Liver (tissue), 10 donors: ENCODE measurements at places on chromosomes 5 and 9. TPM values are rescaled to one million over a fixed set of nuclear protein-coding genes. Genes with fewer than 3 reads are reported as not detected.

LECT2 gene
- 93.8 TPM for total RNA-seq

DNA sequence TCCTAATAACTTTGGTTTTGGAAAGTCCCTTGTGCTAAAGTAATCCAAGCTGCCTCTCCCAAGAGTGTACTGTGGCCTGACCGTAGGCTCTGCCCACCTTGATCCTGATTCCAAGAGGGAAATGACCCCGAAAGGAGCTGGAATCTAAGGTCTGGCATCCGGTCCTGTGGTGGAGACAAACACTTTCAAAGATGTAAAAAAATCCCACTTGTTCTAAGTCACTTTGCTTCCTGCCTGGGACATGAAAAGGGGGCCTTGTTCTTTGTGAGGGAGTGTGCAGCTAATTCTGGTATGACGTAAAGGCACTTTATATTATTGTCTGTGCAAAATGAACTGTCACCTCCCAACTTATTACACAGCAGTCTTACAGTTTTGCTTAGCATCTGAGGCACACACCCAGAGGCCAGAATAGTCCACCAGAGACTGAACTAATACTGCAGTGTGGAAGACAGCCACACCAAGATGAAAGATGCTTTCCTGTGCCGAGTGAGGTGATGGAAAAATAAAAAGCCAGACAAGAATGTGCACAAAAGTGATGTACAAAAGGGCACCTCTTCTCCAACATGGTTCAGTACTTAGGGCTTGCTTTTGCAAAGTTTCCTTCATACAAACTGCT lies 128.7 kb downstream of the SLC12A2 start:
- H3K36me3 ChIP-seq = no peaks in the 10 kb centered on the region
- DNase-seq = no peak
- no peak overlapping the region for H3K27ac ChIP-seq
- no peak overlapping the region for H3K4me3 ChIP-seq
- H3K27me3 ChIP-seq = no peaks in the 10 kb centered on the region

DNA sequence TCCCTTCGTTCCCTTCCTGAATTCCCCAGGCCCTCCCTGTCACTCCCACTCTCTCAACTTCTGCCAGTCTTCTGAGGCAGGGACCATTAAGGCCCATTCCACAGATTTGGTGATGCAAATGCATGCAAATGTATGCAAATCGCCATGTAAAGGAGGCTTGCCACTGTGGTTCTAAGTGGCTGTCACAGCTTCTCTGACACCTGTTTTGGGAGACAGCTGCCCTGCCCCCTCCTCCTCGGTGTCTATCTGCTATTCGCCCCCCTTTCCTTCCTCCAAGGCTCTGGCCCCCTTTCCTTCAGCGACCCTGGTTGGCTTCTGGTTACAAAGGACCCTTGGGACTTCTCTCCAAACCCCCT lies 10.5 kb upstream of the ARAP3 start:
- H3K4me3 ChIP-seq = peak overlapping the region; percentile 39
- H3K4me1 ChIP-seq = peaks cover 3% of the 10 kb centered on the region
- H3K27me3 ChIP-seq = no peaks in the 10 kb centered on the region
- DNase-seq = no peak

- no peaks in the 10 kb centered on the region for H3K4me1 ChIP-seq
- no peak overlapping the region for H3K4me3 ChIP-seq
- no peaks in the 10 kb centered on the region for H3K36me3 ChIP-seq
- DNase-seq = no peak
- H3K27ac ChIP-seq = no peak overlapping the region
- no peaks in the 10 kb centered on the region for H3K27me3 ChIP-seq
Observed at GRCh38 chr5:90386099-90386710, 23.4 kb downstream of the CETN3 start.

CAVIN4 gene
- 0.08 TPM for total RNA-seq

DNA sequence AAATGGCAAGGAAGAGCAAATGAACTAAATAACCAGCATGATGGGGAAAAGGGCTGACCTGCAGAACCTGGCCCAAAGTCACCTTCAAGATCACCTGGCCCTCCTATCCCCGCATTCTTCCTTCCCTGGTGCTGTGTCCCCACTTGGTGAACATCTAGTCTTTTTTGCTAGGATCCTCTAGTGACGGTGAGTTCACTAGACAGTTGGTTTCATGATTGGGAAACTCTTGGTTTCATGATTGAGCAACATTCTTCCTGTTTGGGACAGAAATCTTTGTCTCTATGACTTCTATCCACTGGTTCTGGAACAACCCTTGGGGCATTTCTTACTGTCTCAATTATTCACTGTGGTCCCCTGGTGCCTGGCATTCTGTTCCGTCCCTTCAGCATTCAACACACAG lies 50.2 kb upstream of the DAB2IP start:
- H3K36me3 ChIP-seq = no peaks in the 10 kb centered on the region
- peaks cover 4% of the 10 kb centered on the region for H3K4me1 ChIP-seq
- no peak for DNase-seq
- H3K27ac ChIP-seq = peak overlapping the region; percentile 79

- H3K27me3 ChIP-seq = no peaks in the 10 kb centered on the region
- H3K36me3 ChIP-seq = no peaks in the 10 kb centered on the region
- peak overlapping the region; percentile 72 for H3K4me3 ChIP-seq
- H3K4me1 ChIP-seq = peaks cover under 1% of the 10 kb centered on the region
- peak overlapping the region; percentile 100 for H3K27ac ChIP-seq
Observed at GRCh38 chr5:91383956-91384300, 811 bp upstream of the ARRDC3 start.

GRCh38 chr5:116084287-116084691 lies 536 bp upstream of the COMMD10 start:
- H3K27ac ChIP-seq = no peak overlapping the region
- no peak for DNase-seq
- no peaks in the 10 kb centered on the region for H3K27me3 ChIP-seq
- no peaks in the 10 kb centered on the region for H3K36me3 ChIP-seq
- H3K4me1 ChIP-seq = peaks cover 5% of the 10 kb centered on the region

GAS1 gene
- 7.4 TPM for total RNA-seq

GM2A gene
- total RNA-seq = 11.2 TPM

DNA sequence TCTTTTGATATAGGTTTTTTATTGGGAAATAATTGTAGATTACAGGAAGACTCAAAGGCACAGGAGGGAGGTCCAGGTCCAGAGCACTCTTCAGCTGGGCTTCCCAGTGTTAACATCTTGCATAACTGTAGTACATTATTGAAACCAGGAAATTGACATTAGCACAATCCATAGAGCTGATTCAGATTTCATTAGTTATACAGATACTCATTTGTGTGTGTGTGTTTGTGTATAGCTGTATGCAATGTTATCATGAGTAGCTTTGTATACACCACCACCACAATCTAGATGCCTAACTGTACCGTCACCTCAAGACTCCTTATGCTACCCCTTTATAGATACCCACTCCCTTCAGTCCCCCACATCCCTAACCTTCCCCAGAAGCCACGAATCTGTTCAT lies 47.9 kb downstream of the SLC36A1 start:
- no peaks in the 10 kb centered on the region for H3K36me3 ChIP-seq
- H3K4me1 ChIP-seq = no peaks in the 10 kb centered on the region
- no peak for DNase-seq

GRCh38 chr9:29969856-29970647 lies 2396.8 kb upstream of the C9orf72 start:
- H3K4me1 ChIP-seq = no peaks in the 10 kb centered on the region
- no peak for DNase-seq

- no peak for DNase-seq
- no peaks in the 10 kb centered on the region for H3K36me3 ChIP-seq
- H3K27ac ChIP-seq = peak overlapping the region; percentile 42
- H3K4me1 ChIP-seq = peaks cover 12% of the 10 kb centered on the region
- no peaks in the 10 kb centered on the region for H3K27me3 ChIP-seq
- no peak overlapping the region for H3K4me3 ChIP-seq
Observed at GRCh38 chr5:124655921-124656511, 90.4 kb downstream of the ZNF608 start.

DNA sequence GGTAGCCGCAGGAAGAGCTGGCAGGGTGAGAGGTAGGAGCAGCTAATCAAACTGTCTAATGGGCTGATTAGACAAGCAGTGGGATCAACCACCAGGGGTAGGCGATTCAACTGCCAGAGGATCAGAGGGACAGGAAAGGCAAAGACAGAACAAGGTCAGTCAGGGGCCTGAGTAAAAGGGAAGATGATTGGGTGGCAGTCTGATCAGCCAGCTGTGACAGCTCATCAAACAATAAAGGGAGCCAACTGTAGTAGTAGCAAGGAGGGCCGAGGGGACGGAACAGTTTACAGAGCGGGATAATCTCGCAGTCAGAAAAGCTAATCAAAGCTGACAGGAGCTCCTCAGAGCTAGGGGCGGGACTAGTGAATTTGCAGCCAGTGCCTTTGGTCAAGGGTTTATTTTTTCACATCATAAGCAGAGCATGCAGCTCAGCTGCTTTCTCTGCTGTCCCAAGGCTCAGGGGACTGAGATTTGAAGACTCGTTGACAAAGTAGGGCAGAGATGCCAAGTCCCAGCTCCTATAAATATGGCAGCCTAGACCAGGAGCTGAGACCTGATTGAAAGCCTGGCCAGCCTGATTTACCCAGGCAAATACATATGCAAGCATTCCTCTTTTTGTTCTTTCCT lies 418.2 kb downstream of the GABRG2 start:
- H3K4me3 ChIP-seq = no peak overlapping the region
- H3K36me3 ChIP-seq = no peaks in the 10 kb centered on the region
- no peaks in the 10 kb centered on the region for H3K27me3 ChIP-seq
- no peak for DNase-seq
- no peaks in the 10 kb centered on the region for H3K4me1 ChIP-seq

DNA sequence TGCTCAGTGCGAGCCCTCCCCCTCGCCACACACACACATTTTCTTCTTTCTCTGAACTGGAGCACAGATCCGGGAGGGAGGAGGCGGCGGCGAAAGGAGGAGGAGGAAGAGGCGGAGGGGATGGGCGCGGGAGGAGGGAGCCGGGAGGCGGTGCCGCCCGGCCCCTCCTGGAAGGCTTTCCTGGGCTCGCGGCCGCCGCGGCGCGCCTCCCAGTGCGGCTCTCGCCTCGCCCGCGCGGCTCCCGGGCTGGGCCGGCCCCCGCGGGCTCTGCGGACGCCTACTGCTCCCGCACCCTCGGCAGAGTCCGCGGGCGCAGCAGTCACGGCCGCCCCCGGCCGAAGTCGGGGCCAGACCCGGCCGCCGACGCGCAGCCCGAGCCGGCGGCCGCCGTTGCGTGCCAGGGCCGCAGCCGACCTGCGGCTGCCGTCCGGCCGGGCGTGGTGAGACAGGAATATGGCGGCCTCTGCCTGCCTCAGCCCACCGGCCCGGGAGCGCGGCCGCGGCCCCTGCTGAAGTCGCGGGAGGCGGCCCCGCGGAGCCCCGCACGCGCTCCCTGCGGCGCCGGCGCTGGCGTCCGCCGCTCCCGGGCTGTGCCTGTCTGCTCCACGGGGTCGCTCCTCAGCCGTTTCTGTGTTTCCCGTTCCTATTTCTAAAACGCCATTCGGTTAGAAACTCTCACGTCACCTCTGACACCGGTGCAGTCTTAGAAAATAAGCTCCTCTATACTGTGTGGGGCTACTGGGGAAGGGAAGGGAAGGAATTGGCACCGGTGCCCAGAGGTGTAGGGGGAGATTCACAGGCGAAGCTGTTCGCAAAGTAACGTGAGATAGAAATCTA lies 500 bp upstream of the GNAQ start:
- H3K36me3 ChIP-seq = no peaks in the 10 kb centered on the region
- peak overlapping the region; percentile 94 for H3K27ac ChIP-seq
- peaks cover 34% of the 10 kb centered on the region for H3K4me1 ChIP-seq
- DNase-seq = peak; percentile 86

SLC12A2 gene
- total RNA-seq = 7.6 TPM

SPTAN1 gene
- 86.5 TPM for total RNA-seq

DNA sequence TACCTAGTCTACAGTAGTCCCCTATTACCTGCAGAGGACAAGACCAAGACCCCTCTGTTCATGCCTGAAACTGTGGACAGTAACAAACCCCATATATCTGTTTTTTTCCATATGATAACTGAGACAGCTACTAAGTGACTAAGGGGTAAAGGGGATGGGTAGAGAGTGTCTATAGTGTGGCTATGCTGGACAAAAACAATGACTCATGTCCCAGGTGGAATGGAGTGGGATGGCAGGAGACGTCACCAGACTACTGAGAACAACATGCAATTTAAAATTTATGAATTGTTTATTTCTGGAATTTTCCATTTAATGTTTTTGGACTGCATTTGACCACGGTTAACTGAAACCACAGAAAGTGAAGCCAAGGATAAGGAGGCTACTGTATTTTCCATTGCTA lies 171.8 kb downstream of the AGTPBP1 start:
- no peak for DNase-seq
- H3K4me3 ChIP-seq = no peak overlapping the region
- no peaks in the 10 kb centered on the region for H3K36me3 ChIP-seq
- no peaks in the 10 kb centered on the region for H3K4me1 ChIP-seq
- H3K27ac ChIP-seq = no peak overlapping the region
- no peaks in the 10 kb centered on the region for H3K27me3 ChIP-seq

NR5A1 gene
- not detected for total RNA-seq

SHROOM1 gene
- 6.1 TPM for total RNA-seq

SEMA5A gene
- 4.9 TPM for total RNA-seq

DNA sequence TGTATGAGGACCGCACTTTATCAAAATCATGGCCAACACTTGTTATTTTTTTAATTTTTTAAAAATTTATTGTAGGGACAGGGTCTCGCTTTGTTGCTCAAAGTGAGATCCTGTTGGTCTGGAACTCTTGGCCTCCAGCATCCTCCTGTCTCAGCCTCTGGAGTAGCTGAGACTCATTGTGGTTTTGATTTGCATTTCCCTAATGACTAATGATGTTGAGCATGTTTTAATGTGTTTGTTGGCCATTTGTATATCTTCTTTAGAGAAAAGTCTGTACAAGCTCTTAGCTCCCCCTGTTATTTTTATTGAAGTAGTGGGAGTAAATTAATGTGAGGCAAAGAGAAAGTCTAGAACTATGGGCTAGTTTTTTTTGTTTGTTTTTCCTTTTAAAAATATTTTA lies 1.6 kb upstream of the RPS6 start:
- H3K27ac ChIP-seq = no peak overlapping the region
- H3K27me3 ChIP-seq = no peaks in the 10 kb centered on the region
- no peak overlapping the region for H3K4me3 ChIP-seq
- DNase-seq = no peak
- H3K4me1 ChIP-seq = peaks cover 7% of the 10 kb centered on the region

MED27 gene
- total RNA-seq = 4.6 TPM

DNA sequence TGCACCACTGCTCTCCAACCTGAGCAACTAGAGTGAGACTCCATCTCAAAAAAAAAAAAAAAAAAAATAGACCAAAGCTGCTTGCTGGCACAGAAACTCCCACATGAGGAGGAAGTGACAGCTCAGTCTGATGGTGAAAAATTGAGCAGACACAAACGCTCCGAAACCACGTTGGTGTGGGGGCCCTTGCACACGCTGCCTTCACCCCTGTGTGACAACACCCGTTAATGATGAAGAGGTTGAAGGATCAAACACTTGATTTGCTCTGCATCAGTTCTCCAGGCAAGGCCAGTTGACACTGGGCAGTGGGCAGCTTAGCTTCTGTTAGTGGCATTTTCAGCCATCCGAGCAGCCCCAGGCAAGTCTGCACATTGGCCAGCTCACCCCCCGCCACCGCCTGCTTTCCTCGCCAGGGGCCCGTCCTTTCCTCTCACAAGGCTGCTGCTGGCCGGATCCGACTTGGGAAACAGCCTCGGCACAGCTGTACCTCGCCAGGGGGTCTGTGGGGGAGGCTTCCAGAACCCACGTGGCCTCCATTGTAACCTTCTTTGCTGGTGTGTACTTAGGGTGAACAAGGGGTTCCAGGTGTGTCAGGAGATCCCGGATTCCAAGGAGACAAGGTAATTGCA lies 79.8 kb downstream of the COL27A1 start:
- H3K4me3 ChIP-seq = no peak overlapping the region
- H3K27me3 ChIP-seq = no peaks in the 10 kb centered on the region
- H3K27ac ChIP-seq = no peak overlapping the region
- no peak for DNase-seq
